Stimulated activated CD4-positive, alpha-beta T cell treated with anti-CD3 and anti-CD28 coated beads, Interleukin-1b, Interleukin-23, amount 100 ng/mL, for 1 hour (primary cell): ENCODE measurements at places on chromosomes 2 and 18.

- DNase-seq: no peak
Measured at GRCh38 chr2:57876313-57876712, 170.3 kb upstream of the VRK2 start.

- no peak for DNase-seq
Measured at GRCh38 chr2:218310853-218311540, 18.7 kb upstream of the TMBIM1 start.

DNA sequence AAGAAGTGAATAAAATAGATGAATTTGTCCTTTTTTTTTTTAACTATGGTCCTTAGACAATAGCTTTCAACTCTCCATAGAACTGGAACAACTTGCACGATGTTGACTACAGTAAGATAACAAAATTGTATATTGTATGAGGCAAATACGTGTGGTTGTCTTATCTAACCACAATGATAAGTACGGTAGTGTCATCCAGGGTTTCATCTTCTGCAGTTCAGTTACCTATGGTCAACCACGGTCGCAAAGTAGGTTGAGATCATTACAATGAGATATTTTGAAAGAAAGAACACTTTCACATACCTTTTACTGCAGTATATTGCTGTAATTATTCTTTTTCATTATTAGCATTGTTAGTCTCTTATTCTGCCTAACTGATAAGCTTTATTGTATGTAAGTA, 295.2 kb downstream of the PARD3B start:
- no peak for DNase-seq

DNA sequence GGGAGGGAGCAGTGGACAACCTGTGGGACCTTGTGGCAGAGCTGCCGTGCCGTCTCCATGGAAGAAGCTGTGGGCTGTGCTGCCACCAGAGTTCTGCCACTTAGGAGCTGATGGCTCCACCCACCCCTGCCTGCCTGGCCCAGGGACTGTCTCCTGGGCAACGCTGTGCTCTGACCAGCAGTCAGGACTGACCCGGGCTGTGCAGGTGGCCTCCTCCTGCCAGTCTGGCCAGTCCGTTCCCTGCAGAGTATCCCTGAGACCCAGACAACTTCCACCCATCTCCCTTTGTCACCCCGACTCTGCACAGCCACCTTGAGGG, 12.8 kb downstream of the ASIC4 start:
- no peak for DNase-seq

DNA sequence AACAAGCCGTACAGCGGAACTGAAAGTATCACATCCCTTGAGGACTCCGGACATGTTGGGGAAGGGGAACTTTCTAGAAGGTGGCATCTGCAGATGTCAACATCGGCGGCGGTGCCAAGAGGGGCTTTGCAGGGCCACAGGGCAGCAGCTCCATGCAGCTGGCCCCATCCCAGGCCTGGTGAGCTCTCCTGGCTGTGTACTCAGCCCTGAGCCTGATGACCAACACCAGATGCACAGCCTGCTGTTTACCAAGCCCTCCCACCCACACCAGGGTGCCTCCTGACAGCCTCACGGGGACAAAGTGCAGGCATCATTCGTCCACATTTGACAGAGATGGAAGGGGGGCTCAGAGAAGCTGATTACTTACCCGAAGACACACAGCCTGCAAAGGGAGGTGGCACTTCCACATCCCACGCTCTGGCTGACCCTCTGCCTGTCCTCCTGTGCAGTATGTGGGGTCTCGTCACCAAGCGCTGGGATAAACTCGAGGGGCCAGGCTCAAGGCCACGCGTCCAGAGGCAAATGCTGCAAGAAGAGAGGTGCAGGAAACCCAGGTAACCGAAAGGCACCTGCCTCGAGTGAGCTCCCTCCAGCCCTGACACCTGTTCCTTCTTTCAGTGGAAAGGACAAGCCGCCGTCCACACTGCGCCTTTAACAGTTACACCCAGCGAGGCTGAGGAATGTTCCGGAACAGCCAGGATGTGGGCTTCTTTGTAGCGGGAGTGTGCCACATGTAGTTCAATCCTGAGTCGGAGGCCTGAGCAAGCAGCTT, 69.0 kb upstream of the ASAP2 start:
- DNase-seq: no peak

DNA sequence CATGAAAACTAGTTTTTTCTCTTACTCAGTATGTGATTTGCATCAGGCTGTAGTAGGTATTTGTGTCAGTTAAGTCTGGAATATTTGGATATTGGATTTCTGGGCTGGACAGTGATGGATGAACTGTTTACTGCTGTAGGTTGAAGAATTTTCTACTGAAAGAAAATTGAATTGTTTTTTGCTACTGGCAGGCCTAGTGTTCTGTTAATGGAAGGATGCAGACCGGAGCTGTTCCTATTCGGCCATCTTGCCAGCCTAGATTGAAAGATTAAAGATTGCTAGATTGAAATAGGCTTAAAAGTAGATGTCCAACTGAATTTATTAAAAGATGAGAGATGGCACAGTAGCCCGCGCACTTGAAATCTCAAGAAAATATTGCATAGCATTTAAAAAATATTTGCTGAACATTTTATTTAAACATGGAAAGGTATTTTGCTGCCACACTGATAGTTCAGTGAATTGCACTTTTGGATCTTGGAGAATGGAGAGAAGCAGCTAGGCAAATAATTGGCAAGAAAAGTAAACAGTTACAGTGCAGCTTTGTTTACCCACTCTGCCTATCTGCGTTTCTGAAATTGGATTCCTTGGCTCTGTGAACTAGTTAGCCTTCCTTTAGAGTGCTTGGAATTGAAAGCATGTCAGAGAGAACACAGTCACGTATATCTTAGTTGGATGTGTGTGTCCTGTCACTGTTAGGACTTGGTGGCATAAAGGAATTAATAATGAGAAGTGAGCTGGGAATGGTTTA, 54.1 kb downstream of the EPB41L5 start:
- no peak for DNase-seq

DNA sequence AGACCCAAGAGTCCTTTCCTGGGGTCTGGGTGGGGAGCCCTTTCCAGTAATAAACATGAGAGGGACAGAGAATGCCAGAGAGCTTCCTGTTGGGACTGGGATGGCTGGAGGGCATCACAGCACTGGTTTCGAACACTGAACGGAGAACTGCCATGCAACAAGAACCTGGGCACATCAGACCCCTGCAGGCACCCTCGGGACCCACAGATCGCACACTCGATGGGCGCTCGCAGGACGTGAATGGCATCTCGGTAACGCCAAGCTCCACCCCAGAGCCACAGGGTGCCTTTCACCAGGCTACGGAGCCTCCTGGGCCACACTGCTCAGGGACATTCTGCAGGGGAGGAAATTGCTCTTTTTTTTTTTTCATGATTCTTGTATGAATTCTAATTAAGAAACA, 25.1 kb downstream of the SLC66A2 start:
- DNase-seq: no peak

DNA sequence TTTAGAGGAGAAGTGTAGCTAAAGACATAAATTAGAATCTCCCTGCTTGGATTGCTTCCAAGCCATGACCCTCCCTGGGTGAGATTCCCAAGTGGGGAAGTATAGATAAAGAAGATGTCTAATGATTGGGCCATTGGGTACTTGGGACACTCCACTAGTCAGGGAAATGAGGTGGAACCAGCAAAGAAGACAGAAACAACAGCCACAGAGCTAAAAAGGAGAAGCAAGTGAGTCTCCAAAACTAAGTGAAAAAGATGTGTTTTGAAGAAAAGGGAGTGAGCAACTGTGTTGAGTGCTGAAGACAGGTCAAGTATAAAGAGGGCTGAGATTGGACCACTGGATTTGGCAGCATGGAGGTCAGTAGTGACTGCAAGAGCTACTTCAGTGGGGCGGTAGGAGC, 276.7 kb upstream of the STON1 start:
- DNase-seq: no peak

DNA sequence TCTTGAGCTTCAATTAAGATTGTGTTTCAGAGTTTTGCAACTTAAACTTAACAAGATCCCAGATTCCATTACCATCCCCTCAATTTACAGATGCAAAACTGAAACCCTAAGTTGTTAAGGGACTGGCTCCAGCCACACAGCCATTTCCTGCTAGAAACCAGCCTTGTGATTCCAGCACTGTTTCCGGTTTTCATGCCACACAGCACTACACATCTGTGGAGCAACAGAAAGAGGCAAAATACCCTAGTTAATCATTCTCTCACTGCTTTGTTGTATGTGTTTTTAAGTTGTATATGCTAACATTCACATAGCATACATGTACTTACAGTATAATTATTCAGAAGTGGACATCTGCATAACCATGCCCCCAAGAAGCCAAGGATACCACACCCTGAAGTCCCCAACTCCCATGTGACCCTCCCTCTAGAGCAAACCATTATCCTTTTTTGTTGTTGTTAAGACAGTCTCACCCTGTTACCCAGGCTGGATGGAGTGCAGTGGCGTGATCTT, 87.4 kb downstream of the MYO5B start:
- no peak for DNase-seq

- no peak for DNase-seq
Measured at GRCh38 chr2:185921048-185921756, 182.6 kb downstream of the FSIP2 start.

DNA sequence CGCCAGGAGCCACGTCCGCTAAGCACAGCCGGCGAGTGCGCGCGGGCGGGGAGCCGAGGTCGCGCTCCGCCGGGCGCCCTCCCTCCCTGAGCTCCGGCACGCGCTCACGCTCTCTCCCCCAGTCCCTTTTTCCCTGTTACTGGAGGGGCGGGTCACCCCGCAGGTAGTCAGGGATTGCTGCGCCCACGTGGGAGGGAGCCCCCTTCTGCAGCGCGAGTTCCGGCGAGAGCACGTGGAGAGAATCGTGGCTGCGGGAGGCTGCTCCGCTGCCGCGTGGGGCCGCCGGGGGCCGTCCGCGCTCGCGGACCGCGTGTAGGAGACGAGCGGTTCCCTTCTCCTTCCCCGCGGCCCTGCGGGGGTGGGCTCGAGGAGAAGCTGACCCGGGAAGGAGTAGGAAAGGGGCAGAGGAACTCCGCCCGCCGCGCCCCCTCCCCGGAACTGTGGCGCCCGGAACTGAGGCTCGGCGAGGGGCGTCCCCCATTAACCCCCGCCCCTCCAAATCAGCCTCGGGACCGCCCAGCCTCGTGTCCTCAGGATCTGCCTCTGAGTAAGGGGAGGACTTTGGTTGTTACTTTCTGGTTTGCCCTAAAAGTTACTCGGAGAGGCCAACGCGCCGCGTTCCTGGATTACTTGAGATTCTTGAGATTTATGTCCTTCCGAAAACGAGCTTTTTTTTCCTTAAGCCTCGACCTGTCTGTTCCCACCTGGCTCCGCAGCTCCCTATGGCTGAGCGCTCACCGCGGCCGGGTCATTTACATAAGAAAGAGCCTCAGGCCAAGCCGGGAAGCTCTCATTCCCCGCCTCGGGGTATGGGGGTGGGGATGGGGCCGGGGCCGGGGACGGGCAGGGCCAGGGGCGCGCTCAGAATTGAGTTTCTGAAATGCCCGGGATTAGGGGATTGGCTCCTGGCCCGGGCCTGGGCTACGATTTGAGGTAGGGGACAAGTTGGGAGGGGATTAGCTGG, 1.1 kb downstream of the HK2 start:
- peak; percentile 67 for DNase-seq

GRCh38 chr2:46574457-46575355, 95.3 kb downstream of the TMEM247 start:
- no peak for DNase-seq

GRCh38 chr2:160582081-160582480, 88.5 kb upstream of the RBMS1 start:
- DNase-seq: no peak

GRCh38 chr18:2850816-2851215, 4.0 kb downstream of the EMILIN2 start:
- no peak for DNase-seq

GRCh38 chr2:60885683-60886082, 4.3 kb downstream of the REL start:
- no peak for DNase-seq

- DNase-seq: no peak
Measured at GRCh38 chr2:127582863-127583861, 47.7 kb downstream of the MYO7B start.

- DNase-seq: no peak
Measured at GRCh38 chr2:45390441-45390840, 220.6 kb downstream of the SRBD1 start.

DNA sequence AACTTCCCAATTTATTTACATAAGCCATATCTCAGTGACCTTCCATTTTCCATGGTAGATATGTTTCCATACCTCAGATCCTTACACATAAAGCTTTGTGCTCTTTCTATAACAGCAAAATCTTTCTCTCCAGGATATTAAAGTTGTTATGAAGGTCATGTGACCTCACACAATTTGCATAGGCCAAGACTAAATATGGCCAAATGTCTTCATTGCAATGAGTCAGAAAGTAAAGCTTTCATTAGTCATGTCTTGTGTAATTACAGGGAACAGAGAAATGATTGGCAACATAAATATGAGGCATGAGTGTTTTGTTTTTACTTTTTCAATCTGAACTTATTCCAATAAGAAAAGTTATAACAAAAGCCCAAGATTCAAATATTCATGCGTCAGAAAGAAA, 243.5 kb downstream of the ASXL3 start:
- DNase-seq: no peak

GRCh38 chr2:97910403-97911205, 85.1 kb downstream of the TMEM131 start:
- no peak for DNase-seq

- DNase-seq: no peak
Measured at GRCh38 chr2:160362541-160362940, 131.1 kb downstream of the RBMS1 start.

DNA sequence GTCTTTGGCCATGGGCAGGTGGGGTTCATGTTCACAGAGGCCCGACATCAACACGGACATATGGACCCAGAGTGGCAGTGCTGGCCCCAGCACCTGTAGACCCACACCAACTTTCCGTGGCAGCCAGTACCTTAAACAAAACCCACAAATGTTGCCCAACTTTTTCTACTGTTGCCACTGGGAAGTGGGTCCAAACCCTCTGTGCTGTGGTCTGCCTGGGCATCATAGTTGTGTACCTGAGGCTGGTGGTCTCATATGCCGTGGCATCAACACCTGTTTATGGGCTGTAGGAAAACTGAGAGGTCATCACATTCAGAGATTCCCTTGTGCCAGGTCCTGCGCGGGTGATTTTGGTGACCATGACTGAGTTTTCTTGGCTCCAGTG, 79.9 kb downstream of the SH3RF3 start:
- no peak for DNase-seq

DNA sequence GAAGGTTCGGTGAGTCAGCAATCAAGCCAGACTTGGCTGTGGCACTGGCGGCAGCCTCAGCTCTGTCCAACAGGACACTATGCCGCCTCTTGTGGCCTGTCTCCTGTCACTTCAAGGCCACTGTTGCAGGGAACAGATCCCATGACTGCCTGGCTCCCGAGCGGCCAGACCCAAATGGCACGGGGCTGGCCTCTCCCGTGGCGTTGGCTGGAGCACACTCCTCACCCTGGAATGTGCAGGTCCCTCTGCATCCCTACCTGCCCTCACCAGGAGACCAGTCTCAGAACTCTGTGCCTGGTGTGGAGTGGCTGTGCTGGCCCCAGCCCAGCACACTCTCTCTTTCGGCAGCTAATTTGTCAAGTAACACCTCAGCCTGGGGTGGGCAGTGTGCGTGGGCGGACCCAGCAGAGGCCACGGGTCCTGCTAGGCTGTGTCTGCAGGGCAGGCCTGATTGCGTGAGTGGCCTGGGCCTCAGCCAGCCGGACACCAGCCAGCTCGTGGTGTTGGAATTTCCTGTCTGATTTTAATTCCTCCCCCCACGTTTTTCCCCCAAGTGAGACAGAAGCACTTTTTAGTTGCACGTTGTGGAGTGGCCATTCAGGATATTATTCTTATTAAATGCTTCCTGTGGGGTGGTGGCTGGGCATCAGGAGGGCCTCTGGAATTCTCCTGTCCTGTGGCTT, 179.3 kb downstream of the GLI2 start:
- DNase-seq: no peak

GRCh38 chr2:134773759-134774742, 55.3 kb upstream of the TMEM163 start:
- no peak for DNase-seq
